ENCODE measurements at places on chromosomes 1 and 21.

DNA sequence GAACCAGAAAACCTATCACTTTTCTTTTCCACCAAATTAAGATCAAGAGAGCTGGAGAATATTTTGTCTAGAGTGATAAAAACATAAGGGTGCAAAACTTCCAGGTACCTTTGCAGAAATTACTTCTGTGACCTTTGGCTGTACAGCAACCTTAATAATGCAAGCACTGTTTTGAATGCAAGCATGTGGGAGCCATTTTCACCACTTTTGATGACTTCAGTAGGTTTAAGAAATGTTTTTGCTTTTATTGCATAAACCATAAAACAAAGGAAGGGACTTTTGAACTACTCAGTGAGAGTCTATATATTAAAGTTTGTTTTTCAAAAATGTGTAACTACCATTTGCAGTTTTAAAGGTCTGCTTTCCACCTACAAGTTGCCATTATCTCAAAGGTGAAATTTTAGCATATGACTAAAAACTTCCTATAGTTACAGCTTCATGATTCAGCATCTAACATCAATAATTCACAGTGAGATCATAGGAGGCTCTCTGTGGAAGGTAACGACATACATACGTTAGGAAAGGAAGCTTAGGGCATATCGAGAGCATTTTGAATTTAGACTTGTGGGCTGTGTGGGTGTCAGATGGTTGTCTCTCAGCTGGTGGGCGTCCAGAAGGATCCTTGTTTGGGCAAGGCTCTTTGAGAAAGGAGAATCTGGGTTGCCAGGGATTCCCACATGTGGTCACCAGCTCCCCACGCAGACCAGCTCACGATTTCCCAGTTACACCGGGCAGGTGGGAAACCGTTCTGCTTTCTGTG, 1.1 kb upstream of the GADD45A start:
- DNase-seq: peak; percentile 74

GRCh38 chr1:65830306-65830705, 37.6 kb downstream of the PDE4B start:
- DNase-seq: no peak

GRCh38 chr1:23810818-23811540, 10.4 kb upstream of the GALE start:
- peak; percentile 86 for DNase-seq

DNA sequence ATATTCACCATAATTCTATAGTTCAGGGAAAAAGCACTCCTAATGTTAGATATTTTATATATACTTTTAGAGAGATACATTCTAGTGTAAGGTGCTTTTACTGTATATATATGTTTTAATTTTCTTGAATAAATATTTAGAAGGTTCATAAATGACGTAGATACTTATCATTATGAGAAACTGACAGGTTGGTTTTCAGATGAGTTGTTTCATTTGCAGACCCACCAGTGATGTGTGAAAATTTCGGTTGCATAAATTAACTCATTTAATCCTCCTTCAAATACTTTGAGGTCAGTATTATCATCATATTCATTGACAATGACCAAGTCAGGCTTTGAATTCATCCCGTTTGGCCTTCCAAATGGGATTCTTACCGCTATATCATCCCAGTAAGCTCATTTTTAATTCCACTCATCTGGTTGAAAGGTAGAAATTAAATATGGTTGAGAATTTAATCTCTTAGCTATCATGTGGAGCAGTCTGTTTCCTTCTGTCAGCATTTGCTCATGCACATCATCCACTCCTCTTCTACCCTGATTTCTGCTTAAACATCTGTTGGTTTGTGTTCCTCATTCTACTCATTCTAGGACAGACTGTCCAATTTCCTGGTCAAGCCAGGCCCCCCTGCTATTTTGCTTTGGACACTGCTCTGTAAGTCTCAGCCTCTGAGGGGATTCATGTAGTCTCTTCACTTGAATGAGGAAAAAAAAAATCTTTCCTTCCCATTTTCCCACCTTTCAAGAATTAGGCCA, 1156.6 kb downstream of the PLA2G4A start:
- DNase-seq: no peak

DNA sequence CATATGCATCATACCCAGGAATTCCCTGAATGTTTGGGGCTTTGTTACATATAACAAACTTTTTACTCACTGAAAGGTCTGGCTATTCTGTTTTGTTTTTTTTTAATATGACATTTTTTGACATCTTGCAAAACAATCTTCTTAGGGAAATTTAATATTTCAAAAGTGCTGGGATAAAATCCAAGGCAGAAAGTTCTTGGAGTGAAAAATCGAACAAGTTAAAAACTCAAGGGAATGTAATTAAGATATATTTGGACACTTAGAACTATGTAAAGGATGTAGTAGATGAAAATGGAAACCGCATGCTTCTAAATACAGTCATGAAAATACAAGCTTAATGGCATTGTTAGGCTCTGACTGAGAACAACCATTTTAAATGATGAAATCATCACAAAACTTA, 8.6 kb downstream of the CHODL start:
- no peak for DNase-seq

- DNase-seq: no peak
Observed at GRCh38 chr21:45409466-45410150, 4.6 kb downstream of the COL18A1 start.

- DNase-seq: peak; percentile 57
Observed at GRCh38 chr1:207004931-207005830, 27.4 kb downstream of the C1orf116 start.

DNA sequence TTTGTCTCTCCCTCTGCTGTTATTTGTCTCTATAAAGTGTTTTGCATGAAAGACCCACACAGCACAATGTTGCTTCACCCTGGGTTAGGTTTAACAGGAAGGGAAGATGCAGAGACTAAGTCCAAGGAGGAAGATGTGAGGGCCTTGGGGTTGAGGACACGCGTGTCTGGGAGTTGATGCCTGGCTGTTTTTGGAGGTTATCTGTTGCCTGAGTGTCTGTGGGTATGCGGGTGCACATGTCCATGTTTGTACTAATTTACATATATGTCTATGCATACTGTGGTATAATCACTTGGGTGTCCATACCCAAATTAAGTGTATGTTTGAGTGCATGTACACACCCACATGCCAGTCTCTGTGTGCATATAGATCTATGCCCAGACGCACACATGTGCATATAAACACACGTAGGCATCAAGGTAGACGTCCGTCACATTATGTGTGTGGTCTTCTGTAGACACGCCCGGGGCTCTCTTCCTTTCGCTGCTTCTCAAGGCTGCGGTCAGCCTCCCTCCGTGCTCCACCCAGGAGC, 962 bp upstream of the MAN1C1 start:
- no peak for DNase-seq

- DNase-seq: no peak
Observed at GRCh38 chr1:248825136-248825535, 579 bp downstream of the SH3BP5L start.

DNA sequence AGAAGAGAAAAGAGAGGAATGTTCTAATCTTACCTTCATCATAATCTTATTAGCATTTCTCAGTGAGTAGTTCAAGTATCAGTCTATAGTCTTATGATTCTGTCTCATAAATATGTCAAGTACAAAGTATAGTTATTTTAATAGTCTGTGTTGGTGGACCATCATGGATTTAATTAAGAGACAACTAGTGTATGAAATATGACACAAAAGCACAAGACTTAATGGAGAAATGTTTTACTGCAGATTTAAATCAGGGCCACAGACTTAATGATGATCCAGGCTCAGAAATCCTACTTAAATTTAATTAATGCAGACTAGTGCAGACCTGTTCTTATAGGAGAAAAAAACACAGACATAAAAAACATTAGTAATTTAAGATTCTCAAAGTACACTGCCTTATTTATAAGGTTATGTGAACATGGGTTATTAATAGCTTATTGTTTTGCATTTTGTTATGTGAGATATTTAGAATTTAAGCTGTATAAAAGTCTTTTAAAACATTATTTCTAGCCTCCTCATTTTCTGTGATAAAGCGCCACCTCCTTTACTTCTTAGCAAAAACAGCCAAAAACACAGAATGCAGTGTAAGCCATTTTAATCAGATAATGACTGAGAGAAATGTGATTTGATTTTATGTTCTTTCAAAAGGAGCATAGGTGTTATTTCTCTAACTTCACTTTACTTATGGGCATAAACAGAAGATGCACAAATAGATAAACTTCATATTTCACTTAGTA, 255.0 kb upstream of the SNX7 start:
- no peak for DNase-seq

DNA sequence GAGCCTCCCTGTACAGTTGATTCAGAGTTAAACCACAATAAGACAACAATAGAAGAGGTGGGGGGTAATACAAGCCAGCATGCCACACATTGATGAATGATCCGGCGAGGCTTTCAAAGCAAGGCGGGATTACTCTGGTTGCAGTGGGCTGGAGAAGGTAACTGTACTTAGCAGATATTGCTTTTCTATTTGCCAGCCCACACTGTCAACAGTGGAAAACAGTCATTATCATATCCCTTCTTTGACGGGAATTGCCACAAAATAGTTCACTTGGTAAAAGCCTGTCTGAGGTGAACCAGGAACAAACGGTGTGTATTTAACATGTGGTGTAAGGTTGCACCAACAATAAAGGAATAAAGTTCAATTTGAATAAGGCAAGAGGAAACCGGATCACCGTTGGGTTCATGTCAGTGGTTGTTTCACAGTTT, 5.8 kb upstream of the KCNJ15 start:
- DNase-seq: no peak

DNA sequence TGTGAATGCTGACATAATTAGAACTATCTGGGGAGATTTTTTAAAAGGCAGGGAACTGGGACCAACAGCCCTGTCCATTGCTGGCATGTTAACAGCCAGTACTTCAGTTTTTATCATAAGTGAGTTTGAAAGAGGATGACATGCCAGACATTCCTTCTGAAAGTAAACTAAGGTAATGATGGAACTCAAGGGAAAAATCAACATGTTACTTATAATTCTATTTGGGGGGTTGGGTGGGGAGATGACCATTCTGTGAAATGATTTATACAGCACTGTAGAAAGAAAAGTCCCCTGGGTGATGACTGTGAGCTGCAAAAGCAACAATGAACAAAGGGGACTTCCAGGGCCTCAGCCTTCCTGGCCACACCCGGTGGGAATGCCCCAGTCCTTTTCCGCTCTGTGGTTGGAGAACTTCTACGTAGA, 5.4 kb upstream of the LAMC2 start:
- peak; percentile 45 for DNase-seq

GRCh38 chr1:26471498-26472319, 531 bp upstream of the HMGN2 start:
- peak; percentile 83 for DNase-seq

GRCh38 chr1:67675800-67676199, 9.2 kb upstream of the GADD45A start:
- DNase-seq: no peak

DNA sequence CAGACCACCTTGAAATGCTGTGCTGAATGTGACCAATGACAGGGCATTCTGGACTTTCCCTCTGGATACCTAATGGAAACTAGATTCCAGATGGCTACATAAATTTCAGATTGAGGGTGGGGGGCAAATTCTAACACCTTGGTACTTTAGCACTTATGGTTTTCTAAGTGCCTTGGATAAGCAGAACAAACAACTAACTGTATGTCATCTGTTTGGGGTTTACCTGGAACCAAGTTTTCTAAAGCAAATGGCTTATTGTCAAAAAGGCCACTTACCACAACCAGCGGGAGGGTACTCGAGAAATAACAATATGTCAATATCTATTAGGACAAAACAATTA, 39.1 kb downstream of the GPR3 start:
- DNase-seq: no peak

DNA sequence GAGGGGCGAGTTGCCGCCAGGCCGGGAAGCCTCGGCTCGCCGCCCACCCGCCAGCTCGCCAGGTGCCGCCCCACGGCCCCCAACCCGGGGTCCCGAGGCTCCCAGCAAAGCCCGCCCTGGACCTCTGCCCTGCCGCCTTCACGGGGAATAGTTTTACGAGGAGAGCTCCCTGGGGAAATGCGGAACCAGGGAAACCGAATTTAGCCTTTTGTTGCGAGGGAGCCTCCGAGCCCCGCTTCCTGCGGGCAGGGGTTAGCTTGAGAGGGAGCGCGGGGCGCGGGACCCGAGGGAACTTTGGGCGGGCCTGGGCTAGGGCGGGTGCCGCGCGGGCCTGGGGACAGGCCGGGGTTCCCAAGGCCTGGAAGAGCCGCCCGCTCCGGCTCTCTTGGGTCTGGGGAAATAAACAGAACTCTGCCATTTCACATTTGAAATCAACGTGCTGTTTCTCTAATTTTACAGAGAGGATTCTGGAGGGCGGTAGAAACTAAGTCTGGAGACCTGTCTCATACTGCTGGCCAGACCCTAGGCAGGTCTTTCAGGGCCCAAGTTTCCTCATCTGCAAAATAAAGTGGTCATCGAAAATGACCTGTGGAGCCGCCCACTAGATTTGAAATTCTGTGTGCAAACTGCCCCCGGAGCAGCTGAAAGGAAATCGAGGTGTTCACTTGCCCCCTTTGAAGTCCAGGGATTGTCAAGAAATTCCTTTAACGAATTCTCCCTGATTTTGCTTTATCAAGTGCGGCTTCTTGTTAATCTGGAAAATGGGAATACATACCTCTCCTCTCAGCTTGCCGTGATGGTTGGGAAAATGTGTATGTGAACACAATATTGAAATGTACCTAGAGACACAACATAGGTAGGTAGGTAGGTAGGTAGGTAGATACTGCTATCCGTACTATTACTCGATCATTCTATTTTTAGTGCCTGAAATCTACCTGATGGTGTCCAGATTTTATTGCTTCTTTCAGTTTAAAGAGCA, 749 bp upstream of the GLUL start:
- peak; percentile 63 for DNase-seq

DNA sequence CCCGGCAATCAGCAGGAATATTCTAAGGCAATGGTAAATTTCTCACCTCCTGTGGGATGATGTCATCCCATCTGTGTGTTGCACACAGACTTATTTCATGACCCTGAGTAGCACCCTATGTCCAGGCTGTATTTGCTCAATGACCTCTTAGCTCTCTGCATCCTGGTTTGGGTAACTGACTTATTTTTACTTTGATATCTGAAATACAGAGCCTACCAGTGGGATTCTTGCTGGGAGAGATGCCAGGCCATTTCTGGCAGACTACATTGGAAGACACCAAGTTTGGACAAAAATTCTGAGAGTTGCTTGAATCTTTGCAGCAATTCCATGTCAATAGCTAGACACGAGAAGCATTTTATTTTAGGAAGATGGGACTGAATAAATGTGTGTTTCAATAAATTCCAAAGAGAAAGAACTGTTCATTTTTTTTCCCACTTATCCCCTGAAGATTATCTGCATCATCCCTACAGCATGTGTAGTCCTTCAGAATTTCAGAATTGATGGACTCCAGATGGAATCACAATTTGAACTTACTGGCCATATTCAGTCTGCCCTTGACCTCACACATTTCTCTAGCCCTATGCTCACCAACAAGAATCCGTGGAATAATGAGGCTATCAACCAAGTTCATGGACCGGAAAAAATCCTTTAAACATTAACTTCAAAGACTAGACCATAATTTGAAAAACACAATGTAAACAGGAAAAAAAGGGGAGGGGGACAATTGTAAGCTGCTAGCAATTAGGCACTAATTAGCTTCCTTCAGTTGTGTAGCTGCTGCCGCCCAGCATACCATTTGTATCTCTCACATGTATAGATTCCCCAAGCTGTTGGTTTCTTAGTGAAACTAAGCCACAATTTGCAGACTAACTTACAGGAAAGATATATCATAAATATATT, 226.5 kb downstream of the HMCN1 start:
- DNase-seq: no peak

- no peak for DNase-seq
Observed at GRCh38 chr1:9246841-9247785, 12.5 kb downstream of the H6PD start.

- peak; percentile 38 for DNase-seq
Observed at GRCh38 chr1:64865105-64865757, 101.1 kb downstream of the JAK1 start.

- peak; percentile 56 for DNase-seq
Observed at GRCh38 chr1:185014941-185015340, 30.4 kb upstream of the RNF2 start.

All from inflammatory macrophage treated with lipopolysaccharide for 4 hours (primary cell).